Stimulated activated CD4-positive, alpha-beta T cell treated with anti-CD3 and anti-CD28 coated beads, Interleukin-4, amount 100 ng/mL, for 48 hours (primary cell): ENCODE measurements at places on chromosomes 11 and 22.

GRCh38 chr11:11027288-11027687, 169.4 kb upstream of the ZBED5 start:
- DNase-seq, result no peak

GRCh38 chr11:65308281-65308891, 6.3 kb upstream of the CDC42EP2 start:
- DNase-seq, result no peak

GRCh38 chr11:122721201-122721963, 65.9 kb downstream of the UBASH3B start:
- no peak for DNase-seq

GRCh38 chr22:34416022-34416860, 496.0 kb upstream of the LARGE1 start:
- no peak for DNase-seq

GRCh38 chr11:68584991-68585524, 99.3 kb upstream of the GAL start:
- DNase-seq, result no peak

DNA sequence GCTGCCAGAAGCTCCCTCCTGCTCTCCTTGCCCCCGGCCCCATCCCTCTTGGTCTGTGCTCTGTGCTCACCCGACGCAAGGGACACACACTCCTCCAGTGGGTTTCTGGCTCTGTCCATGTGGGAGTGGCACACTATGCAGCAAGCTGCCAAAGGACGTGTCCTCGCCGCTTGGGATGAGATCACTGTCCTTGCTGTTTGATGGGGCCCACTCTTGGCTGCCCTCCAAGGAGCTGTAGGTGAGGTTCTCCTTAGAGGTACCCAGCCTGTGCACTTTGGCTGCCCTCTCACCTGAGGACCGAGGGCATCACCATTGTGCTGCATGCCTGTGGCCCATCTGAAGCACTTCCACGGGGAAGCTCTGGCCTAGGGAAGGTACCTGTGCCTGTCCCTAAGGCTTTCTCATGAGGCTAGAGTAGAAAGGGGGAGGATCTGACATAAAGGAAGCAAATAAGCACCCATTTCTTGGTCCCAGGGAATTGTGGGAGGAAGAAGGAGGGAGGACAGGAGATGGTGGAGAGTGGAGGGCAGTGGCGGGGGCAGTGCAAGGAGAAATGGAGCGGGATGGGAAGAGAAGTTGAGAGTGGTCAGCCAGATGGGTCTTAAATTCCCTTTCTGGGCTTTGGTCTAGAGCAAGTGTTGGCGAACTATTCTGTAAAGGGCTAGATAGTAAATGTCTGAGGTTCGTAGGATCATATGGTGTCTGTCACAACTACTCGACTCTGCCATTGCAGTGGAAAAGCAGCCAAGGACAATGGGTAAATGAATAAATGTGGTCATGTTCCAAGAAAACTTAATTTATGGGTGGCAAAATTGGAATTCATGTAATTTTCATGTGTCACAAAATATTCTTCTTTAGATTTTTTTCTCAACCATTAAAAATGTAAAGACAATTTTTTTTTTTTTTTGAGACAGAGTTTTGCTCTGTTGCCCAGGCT, 47.0 kb upstream of the AMPD3 start:
- DNase-seq, result no peak

DNA sequence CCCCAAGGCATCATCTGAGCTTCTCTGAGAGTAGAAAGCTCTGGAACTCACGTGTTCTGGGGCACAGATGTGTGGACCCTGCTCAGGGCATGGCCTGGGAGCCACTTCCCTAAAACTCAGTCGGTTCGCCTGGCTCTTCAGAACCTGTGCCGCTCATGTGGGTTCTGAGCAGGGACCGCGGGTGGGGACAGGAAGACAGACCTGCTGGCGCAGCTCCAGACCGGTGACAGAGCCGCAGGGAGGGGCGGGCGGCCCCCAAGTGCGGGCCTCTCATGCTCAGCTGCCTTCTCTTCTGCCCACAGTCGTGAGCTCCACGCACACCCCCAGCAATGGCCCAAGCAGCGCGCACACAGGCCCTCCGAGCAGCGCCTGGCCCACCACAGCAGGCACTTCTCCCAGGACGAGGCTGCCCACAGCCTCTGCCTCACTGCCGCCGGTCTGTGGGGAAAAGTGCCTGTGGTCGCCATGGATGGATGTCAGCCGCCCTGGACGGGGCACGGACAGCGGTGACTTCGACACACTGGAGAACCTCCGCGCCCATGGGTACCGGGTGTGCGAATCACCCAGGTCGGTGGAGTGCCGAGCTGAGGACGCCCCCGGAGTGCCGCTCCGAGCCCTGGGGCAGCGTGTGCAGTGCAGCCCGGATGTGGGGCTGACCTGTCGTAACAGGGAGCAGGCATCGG, 24.2 kb downstream of the MUC5AC start:
- DNase-seq, result no peak

- no peak for DNase-seq
These were observed 139.1 kb upstream of the DDI1 start for GRCh38 chr11:103897160-103897936.

- DNase-seq, result no peak
These were observed 2.7 kb downstream of the TENM4 start for GRCh38 chr11:79437981-79438630.

DNA sequence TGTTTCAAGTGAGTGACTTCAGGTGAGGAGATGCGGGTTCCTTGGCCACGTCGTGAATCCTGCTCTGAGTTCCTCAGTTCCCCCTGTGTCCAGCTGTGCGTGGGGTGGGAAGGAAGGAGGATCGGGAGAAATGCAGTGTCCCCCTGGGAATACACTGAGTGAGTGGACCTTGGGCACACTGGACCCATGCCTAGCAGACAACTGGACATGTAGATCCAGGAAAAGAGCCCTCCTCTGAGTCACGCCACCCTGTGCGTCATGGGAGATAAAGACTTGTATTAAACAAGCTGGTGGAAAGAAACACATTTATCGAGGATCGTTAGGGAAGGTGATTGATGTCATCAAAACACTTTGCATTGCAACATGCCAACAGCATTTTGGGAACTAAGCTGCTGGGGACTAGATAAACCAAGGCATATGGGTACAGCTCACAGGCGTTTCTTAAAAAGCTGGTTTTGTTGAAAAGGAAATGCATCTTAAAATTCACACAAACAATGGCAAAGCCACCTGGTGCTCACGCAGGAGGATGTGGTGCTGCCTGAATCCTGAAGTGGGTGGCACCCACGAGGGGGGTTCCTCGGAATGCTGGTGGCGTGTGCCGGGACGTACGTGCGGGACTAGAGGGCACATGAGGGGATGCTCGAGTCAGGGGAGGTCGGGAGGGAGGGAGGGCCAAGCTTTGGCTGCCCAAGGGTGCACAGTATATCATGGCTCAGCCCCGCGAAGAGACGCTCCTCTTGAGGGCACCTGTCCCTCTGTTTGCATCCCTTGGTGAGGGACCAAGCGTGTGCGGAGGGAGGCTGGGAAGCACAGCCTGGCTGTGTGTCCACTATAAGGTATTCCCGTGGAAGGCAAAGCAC, 303.5 kb downstream of the TBC1D22A start:
- DNase-seq, result no peak

DNA sequence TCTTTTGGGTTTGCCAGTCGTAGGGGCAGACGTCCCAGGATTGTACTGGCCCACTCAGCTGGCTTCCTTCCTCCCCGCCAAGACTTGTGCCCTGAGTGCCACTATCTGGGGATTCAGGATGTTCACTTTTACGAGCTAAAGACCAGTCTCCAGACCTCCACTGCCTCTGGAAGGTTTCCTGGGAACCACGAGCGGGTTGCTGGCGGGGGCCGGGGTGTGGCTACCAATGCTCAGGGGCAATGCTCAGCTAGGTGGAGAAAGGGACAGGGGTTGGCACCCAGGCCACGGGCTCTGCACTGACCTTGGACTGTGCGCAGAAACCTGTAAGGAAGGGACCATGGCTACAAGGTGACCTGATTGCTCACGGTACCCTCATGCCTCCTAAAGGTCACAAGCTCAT, 2.2 kb downstream of the NEFH start:
- DNase-seq, result no peak

- no peak for DNase-seq
These were observed 293.8 kb downstream of the NXPE2 start for GRCh38 chr11:114972105-114972504.

- DNase-seq, result no peak
These were observed 11.4 kb upstream of the SEC14L3 start for GRCh38 chr22:30483169-30483568.

- no peak for DNase-seq
These were observed 75.2 kb downstream of the RTL6 start for GRCh38 chr22:44422746-44423380.
